Naive thymus-derived CD4-positive, alpha-beta T cell (primary cell): ENCODE measurements at places on chromosomes 12 and 14.

DNA sequence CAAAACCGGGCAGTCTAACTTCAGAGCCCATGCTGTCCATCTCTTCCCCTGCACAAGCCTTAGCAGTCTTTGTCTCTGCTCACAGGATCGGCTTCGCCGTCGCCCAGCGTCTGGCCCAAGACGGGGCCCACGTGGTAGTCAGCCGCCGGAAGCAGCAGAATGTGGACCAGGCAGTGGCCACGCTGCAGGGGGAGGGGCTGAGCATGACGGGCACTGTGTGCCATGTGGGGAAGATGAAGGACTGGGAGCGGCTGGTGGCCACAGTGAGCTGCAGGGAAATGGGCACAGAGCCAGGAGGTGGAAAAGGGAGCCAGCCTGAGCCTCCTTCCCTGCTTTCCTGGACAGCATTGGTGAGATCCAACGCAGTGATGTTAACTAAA, 14.2 kb upstream of the CARMIL3 start:
- H3K4me3 ChIP-seq: no peak overlapping the region
- no peak for DNase-seq
- H3K27ac ChIP-seq: no peak overlapping the region
- no peaks in the 10 kb centered on the region for H3K27me3 ChIP-seq
- no peaks in the 10 kb centered on the region for H3K36me3 ChIP-seq

DNA sequence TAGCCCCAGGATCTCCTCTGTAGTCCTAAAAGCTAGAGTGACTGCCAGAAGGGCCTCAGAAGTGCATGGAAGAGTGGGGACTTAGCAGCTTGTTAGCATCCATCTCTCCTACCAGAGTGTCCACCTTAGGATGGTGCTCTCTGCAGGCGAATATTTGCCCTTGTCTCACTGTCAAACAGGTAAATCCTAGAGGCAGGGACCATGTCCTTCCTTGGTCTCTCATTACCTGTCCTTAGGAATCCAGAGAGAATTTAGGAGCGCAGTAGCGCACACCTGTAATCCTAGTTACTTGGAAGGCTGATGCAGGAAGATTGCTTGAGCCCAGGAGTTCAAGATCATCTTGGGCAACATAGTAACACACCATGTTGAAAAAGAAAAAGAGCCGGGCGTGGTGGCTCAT, 21.4 kb downstream of the AGAP2 start:
- DNase-seq: no peak
- H3K27ac ChIP-seq: no peak overlapping the region
- H3K4me3 ChIP-seq: no peak overlapping the region
- H3K36me3 ChIP-seq: peaks cover 18% of the 10 kb centered on the region

GRCh38 chr12:118645219-118645618, 268.9 kb downstream of the SUDS3 start:
- no peak for DNase-seq
- no peaks in the 10 kb centered on the region for H3K27me3 ChIP-seq
- no peaks in the 10 kb centered on the region for H3K36me3 ChIP-seq
- H3K4me1 ChIP-seq: no peaks in the 10 kb centered on the region
- H3K27ac ChIP-seq: no peak overlapping the region
- no peak overlapping the region for H3K4me3 ChIP-seq

- no peak for DNase-seq
- H3K4me3 ChIP-seq: no peak overlapping the region
- H3K4me1 ChIP-seq: peaks cover 17% of the 10 kb centered on the region
- H3K36me3 ChIP-seq: no peaks in the 10 kb centered on the region
- H3K27ac ChIP-seq: no peak overlapping the region
- no peaks in the 10 kb centered on the region for H3K27me3 ChIP-seq
These were observed 14.4 kb downstream of the IRF2BPL start for GRCh38 chr14:77014004-77014604.

- no peaks in the 10 kb centered on the region for H3K4me1 ChIP-seq
- H3K27ac ChIP-seq: no peak overlapping the region
- no peak for DNase-seq
These were observed 45.6 kb downstream of the CNOT2 start for GRCh38 chr12:70288817-70289216.

DNA sequence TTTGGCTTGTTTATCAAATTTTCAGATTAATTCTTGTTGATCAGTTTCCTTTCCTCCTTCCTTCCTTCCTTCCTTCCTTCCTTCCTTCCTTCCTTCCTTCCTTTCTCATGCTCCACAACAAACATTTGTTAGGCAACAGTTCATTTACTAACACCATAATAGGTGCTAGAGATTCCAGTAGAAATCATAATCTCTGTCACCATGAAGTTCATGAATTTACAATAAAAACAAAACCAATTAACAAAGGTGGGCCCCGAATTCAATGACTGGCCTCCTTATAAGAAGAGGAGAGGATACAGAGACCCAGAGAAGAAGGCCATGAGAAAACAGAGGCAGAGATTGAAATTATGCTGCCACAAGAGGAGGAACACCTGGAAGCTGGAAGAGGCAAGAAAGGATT, 266.9 kb upstream of the GARIN6 start:
- no peaks in the 10 kb centered on the region for H3K4me1 ChIP-seq
- no peak overlapping the region for H3K4me3 ChIP-seq
- H3K36me3 ChIP-seq: no peaks in the 10 kb centered on the region

- DNase-seq: peak; percentile 87
- peak overlapping the region; percentile 61 for H3K4me3 ChIP-seq
These were observed 44.7 kb upstream of the FBRSL1 start for GRCh38 chr12:132444957-132445883.

DNA sequence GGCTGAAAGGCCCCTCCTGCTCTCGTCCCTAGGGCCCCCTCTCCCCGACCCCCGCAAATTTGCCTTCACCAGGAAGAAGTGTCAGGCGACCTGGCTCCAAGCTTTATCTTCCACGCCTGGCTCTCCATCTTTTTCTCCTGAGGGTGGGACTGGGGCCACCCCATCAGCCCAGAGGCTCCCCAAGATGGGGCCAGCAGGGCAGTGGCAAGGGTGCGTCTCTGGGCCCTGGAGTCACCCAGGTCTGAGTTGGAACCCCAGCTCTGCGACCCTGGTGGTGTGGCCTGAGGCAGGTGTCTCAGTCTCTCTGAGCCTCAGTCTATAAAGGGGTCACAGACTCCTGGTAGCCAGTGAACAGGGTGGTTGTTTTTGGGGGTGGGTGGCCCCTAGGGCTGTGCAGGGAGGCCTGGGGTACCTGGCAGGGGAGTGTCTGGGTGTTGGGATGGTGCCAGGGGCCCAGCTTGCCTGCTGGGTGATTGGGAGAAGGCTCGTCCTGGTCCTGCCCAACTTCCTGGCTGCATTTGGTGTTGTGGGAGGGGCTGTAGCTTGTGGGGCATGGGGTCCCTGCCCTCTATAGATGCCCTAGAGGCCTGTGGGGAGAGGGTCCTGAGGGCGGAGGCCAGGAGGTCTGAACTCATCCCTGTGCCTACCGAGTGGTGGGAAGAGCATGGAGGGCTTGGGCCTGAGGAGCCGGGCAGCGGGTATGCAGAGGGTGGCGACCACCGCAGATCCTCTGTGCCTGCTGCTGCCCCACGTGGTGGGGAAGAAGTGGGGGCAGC, 7.6 kb downstream of the KIF26A start:
- no peaks in the 10 kb centered on the region for H3K36me3 ChIP-seq
- DNase-seq: no peak
- H3K4me3 ChIP-seq: no peak overlapping the region
- no peaks in the 10 kb centered on the region for H3K4me1 ChIP-seq

- H3K36me3 ChIP-seq: no peaks in the 10 kb centered on the region
- H3K4me3 ChIP-seq: no peak overlapping the region
- H3K27me3 ChIP-seq: no peaks in the 10 kb centered on the region
- no peak for DNase-seq
- H3K4me1 ChIP-seq: no peaks in the 10 kb centered on the region
These were observed 17.8 kb upstream of the CD9 start for GRCh38 chr12:6182279-6182898.

- H3K27ac ChIP-seq: peak overlapping the region; percentile 73
- DNase-seq: no peak
- no peaks in the 10 kb centered on the region for H3K36me3 ChIP-seq
- H3K4me1 ChIP-seq: peaks cover 49% of the 10 kb centered on the region
- H3K27me3 ChIP-seq: no peaks in the 10 kb centered on the region
These were observed 543 bp upstream of the GLIPR1 start for GRCh38 chr12:75479963-75480461.

GRCh38 chr12:131282292-131283080, 328.8 kb downstream of the ADGRD1 start:
- H3K4me1 ChIP-seq: no peaks in the 10 kb centered on the region
- no peak for DNase-seq
- H3K27me3 ChIP-seq: no peaks in the 10 kb centered on the region
- H3K4me3 ChIP-seq: no peak overlapping the region
- no peak overlapping the region for H3K27ac ChIP-seq

DNA sequence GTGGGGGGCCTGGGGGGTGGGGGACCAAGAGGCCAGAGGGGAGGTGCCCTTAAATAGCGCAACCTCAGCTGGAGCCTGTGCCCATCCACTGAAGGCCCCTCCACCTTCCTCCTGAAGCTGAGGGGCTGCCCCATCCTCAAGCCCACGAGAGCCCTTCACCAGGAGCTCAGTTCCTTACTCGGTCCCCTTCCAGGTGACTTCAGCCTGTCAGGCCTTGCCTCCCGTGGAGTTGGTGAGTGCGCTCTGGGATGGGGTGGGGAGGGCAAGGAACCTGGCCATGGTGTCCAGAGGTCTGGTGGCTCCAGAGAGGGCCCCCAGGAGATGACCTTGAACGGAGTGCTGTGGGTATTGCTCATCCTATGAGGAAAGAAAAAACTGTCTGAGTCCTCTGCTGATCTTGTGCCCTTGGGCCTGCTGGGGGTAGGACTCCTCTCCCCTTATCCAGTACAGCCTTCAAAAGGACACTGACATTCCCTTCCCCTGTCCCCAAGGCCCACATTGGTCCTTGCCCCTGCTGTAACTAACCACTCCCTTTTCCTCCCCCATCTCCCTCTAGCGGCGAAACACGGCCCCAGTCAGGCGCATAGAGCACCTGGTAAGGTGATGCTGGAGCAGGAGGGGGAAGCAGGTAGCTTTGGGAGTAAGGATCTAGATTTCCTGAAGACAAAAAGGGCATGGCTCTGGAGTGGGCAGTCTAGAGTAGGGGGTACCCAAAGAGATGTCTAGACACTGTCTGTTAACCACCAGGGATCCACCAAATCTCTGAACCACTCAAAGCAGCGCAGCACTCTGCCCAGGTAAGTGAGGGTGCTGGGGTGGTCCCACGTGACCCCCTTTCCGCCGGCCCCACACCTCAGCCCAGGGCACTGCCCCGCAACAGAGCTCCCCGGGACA, 3.6 kb downstream of the TNS2 start:
- H3K36me3 ChIP-seq: no peaks in the 10 kb centered on the region
- peaks cover 6% of the 10 kb centered on the region for H3K4me1 ChIP-seq

DNA sequence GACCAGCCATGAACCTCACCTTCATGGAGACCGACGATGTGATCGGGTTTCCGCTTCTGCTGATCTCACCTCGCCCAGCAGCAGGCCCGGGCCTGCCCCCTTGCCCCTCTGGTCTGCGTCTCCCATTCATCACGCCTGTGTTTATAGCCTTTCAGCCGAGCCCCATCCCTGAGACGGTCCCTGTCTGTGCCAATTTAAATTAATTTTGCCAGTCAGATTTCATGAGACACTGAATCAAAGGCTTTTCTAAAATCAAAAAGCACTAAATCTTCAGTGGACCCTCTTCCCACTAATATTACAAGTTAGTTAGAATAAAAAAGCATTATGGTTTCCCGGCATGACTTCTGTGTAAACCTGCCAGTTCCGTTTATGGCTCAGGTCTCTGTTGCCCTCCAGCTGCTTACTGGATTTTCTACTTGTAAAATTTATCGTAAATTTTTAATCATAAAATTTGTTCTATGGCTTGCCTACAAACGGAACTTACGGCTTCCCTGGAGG, 155.9 kb downstream of the ESRRB start:
- H3K4me1 ChIP-seq: no peaks in the 10 kb centered on the region
- no peaks in the 10 kb centered on the region for H3K36me3 ChIP-seq
- no peaks in the 10 kb centered on the region for H3K27me3 ChIP-seq
- DNase-seq: no peak
- no peak overlapping the region for H3K4me3 ChIP-seq
- H3K27ac ChIP-seq: no peak overlapping the region

DNA sequence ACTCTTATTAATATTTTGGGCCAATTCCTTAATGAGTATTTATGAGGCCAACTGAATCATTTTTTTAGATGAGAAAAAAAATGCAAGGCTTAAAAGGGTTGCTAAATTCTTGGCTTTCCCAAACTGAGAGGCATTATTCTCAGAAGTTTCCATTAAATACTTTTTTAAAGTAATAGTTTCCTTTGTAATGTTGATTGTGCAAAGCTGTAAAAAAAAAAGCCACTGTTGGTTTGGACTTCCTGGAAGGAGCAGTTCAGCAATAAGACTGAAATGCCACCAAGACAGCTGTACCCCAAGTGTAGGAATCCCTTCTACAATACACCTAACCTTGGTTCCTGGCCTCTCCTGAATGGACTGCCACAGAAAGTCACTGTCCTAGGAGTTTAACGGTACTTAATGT, 231.3 kb downstream of the MON2 start:
- H3K36me3 ChIP-seq: no peaks in the 10 kb centered on the region
- H3K4me3 ChIP-seq: no peak overlapping the region
- H3K27ac ChIP-seq: no peak overlapping the region
- no peak for DNase-seq
- no peaks in the 10 kb centered on the region for H3K27me3 ChIP-seq

DNA sequence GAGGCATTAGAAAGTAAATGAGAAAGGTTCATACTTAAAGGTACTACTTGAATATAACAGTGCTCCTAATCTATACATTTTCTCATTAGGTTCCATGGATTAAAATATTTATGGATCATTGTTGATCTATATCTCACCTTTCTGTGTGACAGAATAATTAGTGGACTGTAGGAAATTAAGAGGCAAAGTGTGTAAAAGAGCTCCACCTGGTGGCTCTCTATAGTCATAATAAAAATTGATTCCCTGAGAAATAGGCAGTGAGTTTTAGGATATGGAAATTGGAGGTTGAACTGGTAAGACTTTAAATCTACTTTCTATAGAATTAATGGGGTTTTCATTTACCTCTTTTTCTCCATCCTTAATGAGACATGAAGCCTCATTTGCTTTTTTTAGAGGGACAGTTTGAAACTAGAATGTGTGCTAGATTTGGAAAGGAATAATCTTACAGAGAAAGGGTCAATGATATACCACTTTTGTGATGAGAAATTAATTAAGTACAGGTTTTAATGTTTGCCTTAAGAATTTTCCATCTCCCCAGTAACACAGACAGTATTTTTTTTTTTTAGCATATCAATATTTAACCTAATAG, 11.8 kb upstream of the DERA start:
- H3K36me3 ChIP-seq: no peaks in the 10 kb centered on the region
- no peak overlapping the region for H3K4me3 ChIP-seq
- DNase-seq: peak; percentile 32
- no peaks in the 10 kb centered on the region for H3K4me1 ChIP-seq
- H3K27ac ChIP-seq: no peak overlapping the region
- H3K27me3 ChIP-seq: no peaks in the 10 kb centered on the region

DNA sequence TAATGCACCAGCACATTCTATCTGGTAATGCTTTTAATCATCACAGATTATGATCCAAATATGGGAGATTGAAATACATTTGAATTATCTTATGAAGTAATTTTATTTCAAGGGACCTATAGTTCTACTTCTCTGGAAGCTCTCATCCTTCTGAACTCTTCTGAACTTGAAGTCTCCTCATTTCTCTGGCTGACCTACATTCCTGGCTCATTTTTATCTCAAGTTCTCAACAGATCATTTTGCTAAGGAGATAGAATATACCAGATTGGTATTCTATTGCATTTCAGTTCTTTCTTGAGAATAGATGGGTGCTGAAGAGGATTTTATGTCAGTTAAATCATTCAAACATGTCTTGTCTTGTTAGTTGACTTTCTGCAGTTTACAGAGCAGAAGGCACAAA, 7.9 kb downstream of the HMGA2 start:
- no peaks in the 10 kb centered on the region for H3K4me1 ChIP-seq
- peaks cover 5% of the 10 kb centered on the region for H3K27me3 ChIP-seq
- no peaks in the 10 kb centered on the region for H3K36me3 ChIP-seq
